ENCODE measurements at places on chromosomes 2 and 18.

- DNase-seq: no peak
Observed at GRCh38 chr2:42789751-42790150, 2.6 kb downstream of the HAAO start.

DNA sequence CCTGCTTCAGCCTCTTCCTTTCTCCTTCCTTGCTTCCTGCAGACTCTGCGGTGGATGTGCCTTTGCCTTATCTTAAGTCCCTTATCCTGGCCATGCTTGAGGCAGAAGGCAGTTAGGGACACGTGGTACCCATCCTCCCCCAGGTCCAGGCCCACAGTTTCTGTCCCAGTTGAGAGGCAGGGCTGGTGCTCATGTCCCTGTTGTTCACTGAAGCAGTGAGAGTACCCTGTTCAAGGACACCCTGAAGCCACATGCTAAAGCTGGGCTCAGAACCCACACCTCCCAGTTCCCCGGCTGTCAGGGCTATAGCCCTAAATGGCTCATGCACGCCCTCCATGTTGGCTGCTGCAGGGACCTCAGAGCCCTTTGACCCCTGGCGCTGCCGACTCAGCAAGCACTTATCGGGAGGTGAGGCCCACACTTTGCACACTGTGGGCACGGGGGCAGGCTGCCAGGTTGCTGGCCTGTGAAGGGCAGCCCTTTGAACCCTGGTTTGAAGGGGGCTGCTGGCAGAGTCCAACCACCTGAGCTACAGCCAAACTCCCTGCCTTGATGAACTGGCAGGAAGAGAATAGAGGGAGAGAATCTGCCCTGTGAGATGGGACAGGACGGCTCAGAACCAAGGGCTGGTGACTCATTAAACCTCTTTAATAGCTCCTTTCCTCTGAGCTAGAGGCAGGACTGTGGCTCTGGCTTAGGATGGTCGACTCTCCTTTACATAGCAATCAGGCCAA lies 6.3 kb downstream of the KHK start:
- DNase-seq: no peak

GRCh38 chr2:173572848-173573247 lies 218.2 kb downstream of the CDCA7 start:
- DNase-seq: no peak

DNA sequence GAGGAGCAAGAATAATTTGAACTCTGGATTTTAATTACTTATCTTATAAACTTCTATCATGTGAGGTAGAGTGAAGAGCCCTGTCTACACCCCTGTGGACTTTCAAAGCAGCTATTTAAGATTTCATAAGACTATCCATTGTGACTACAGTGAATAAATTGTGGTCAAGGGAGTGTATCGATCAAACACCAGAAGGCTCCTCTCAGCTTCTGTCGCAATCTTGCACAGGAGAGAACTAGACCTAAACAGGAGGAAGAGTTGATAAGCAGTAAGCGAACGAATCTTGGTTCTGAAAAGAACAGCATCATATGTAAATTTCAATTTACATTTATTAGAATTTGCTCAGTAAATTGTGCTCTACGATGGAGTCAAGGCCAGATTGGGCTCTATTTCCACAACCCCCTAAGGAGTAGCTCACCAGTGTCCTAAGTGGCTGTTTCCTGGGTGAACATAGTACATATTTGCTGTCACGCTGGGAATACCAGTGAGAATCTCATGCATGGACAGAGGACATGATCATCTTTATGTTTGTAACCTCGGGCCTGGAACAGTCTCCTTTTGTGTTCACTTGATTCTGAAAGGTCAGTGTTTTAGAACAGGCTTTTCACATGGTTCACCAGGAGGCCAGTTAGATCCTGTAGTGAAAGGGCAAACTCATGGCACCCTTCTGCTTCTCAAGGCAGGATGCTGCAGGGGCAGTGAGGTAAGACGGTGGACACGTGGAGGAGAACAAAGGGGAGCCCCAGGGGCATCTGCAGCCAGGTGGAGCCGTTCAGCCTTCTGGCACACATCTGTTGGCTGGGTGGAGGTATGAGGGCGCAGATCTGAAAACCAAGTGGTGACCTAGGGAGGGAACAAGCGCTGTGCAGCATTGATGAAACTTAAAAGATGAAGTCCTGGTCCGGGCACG lies 33.3 kb downstream of the NPAS2 start:
- no peak for DNase-seq

- DNase-seq: no peak
Observed at GRCh38 chr2:39640107-39640506, 25.6 kb upstream of the TMEM178A start.

DNA sequence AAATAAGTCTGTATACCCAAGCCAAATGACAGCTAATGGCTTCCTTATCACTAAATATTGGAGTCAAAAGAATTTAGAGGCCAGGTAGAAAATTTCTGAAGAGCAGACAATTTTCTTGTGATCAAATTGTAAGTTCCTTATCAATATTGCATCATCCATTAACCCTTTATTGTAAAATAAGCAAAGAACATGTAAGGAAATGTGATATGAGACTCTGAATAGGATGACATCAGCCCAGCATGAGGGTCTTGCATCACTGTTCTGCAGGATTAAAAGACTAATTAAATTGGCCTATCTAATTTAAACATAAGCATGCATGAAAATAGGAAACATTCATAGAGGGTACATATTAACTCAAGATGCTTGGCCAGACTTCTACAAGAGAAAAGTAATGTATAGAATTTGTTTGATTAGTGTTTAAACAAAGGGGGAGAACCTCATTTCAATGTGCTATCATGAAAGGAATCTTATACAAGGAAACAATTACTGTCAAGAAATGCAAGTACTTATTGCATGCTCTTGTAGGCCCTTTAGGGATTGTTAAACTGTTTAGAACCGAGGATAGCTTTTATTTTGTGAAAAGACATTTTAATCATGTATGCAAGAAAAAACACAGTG lies 302.9 kb downstream of the PRKCE start:
- no peak for DNase-seq

DNA sequence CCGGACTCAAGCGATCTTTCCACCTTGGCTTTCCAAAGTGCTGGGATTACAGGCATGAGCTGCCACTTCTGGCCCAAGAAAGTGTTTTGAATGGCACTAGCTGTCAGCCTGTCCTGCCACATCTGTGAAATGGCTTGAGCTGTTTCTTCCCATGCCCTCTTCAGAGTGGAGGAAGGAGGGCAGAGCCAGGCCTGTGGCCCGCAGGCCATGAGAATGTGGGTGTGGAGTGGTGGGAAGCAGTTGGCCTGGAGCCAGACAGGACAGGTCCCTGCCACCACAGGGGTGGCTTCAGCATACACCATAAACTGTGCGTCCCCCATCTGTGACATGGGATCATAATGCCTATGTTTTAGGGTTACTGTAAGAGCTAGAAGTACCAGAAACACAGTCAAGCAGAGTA lies 6.5 kb downstream of the SLC66A3 start:
- no peak for DNase-seq

GRCh38 chr2:26013668-26014067 lies 20.2 kb upstream of the RAB10 start:
- DNase-seq: no peak

DNA sequence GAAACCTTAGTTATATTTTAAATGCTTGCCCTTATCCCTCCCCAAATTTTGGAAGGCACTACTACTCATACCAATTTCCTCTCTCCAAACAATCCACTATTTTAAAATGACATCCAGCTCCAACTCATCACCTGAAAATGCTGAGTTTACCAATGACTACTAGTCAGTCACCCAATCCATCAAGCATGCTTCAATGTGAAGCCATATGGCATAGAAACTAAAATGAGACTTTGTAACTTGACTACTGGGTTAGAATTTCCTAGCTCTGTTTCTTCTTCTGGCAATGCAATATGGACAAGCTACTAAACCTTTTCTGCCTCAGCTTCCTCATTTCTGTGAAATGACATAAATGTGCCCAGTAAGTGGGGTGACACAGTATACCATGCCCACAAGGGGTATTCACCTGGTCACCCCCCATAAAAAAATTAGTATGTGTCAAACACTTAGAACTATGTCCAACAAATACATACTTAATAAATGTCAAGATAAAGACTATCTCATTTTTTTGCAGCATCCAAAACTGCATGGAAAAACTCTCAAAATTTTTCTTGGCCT lies 10.0 kb upstream of the STPG4 start:
- DNase-seq: no peak

Data from stimulated activated CD8-positive, alpha-beta memory T cell treated with anti-CD3 and anti-CD28 coated beads, Interleukin-7, amount 100 ng/mL, for 1 hour (primary cell).